C1 segment of cervical spinal cord (tissue), 14 donors: ENCODE measurements at places on chromosomes 6 and 20.

DNA sequence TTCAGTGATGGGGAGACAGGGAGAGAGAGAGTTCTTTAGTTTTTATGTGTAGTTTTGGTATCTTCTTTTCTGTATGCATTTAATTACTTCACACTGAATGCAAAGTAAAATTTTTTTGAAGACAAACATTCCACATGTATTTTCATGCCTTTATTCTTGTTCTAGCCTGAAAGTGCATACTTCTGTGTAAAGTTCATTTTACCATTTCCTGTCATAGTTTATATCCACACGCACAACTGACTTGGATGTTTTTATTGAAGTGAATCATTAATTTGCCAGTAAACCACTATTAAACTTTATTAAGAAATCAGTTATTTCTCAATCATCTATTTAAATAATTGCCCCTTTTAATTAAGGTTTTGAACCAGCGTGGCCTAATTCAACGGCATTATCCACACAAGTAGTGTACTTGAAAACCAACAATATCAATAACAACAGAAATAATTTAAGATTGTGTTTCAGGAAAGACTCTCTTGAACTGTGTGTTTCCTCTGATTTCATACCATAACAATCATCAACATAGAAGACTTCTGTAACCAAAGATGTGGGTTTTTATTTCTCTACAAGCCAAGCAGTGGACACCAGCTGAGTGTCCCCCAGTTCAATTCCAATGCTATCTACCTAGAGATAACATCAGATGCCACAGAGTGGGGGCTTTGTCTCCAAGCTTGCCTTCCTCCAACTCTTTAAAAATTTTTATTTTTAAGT, 512.7 kb upstream of the JAG1 start:
- DNase-seq, result no peak

- DNase-seq, result no peak
These were observed 3.8 kb downstream of the BCAS4 start for GRCh38 chr20:50798650-50799049.

DNA sequence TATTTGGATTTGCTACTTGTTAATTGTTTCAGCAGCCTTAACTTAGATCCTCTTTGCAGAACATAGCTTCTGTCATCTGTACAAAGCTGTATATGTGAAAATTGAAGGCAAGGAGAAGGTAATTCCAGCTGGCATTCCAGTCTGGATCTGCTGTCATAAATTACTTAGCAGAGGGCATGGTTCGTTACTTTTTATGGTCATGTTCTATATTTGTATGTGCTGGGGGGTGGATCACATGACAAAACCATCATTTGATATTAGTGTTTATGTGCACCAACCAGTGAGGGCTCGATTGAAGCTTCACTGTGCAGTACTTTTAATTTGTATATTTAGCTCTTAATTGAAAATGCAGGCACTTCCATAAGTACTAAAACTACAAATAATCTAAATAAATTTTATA, 80.2 kb downstream of the CAP2 start:
- no peak for DNase-seq

DNA sequence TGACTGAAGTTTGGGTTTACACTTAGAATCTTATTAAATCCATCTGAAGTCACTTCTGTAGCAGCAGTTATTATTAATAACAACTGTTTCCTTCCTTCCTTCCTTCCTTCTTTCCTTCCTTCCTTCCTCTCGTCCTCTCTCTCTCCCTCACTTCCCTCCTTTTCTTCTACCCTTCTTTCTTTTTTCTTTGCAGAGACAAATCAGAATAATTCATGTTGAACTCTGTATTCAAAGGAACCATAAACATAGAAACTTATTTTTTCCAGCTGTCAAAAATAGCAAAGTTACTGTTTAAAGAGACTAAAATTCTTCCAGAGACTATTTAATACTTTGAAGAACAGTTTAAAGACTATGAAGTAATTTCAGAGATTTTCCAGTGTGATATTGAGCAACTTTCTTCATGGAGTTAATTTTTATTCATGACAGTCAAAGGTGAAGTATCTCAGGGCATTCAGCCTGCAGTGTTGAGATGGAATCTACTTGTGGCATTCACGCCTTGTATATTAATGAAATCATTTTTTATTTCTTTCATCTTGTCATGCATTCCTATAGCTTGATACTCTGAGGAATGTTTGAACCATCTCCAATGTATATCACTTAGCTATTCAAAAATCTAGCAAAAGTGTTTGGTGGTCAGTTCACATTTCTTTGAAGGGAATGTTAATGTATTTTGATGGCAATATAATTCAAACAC, 109.7 kb downstream of the BCAS1 start:
- DNase-seq, result no peak

DNA sequence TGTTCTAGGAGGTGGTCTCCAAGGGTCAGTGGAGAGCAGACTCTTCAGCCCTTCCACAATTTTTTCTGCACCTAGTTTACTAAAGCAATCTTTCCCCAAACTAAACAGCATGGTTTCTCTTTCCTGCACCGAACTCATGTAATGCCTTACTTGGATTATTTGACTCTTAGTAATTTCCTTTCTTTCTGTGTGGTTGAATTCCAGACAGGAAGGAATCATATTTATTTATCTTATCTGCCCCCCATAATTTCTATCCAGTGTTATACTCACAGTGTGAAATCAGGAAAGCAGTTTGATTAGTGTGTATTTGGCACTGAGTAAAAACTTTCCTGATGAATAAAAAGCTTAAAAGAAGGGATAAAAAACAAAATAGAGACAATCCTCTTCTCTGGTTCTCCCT, 140.3 kb upstream of the STMND1 start:
- no peak for DNase-seq

- no peak for DNase-seq
These were observed 650 bp downstream of the DCBLD1 start for GRCh38 chr6:117483004-117483644.

DNA sequence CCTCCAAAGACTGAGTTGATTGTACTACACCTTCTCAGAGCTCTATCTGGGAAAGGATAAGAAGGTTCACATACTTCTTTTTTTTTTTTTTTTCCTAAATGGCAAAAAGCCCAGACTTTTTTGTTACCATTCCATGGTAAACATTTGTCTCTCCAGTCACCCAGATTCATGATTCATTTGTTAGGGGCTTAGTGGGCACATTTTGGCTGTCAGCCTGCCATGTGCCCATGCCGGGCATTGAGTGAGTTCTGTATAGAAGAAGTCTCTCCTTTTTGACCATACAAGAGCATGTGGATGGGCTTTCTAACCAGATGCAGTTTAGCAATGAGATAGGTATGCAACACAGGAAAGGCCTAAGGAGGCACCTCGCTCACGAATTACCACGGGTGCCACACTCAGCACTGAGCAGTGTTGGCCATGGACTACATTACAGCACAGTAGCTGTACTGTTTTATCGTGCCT, 447.5 kb upstream of the HSF2 start:
- DNase-seq, result no peak

DNA sequence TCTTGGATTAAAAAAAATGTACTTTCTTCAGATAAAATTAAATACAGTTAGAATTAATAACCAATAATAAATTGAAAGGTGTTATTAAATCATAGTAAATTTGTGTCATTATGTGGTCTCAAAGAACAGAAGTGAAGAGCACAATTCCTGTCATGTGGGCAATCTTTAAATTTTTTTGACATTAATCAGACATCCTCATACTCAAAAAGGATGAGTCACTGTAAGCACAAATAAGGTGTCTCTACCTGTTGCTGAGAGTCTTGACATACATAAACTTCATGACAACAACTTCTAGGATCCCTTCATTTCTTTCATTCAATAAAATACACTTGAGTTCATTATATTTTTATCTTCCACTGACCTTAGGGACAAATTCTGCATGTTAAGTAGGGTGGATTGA, 76.1 kb downstream of the SLC22A3 start:
- no peak for DNase-seq
